ENCODE measurements at places on chromosomes 11 and 22.

DNA sequence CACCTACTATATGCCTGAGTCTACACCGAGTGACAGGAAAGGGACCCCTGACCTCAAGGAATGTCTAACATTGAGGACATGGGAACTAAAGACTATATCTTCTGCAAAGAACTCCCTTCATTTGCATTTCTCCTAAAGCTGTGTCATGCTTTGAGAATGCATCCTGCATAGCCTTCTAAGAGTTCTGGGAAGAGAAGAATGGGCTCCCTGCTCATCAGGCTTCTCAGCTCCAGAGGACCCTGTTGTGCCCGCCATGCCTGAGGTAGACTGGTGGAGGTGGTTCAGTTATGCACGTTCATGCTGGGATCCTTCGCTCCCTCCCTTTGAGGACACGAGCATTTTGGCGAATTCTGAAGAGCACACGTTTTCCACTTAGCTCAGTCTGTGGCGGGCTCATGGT lies 63.3 kb downstream of the GRIK4 start:
- no peak for DNase-seq

DNA sequence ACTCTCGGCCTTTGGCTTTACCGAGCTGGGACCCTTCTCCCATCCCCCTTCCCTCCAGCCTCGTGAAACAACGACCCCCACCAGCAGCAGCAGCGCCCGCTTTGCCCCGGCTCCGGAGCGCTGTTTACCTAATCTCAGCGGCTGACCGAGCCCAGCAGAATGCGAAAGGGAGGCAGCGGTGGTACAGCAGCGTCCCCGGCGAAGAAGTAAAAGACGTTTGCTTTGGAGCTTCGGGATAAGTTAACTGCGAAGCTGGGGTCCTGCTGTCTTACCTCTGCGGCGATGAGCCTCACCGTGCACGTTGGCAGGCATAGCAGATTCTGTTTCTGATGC lies 2.0 kb upstream of the LARGE1 start:
- DNase-seq, result no peak

DNA sequence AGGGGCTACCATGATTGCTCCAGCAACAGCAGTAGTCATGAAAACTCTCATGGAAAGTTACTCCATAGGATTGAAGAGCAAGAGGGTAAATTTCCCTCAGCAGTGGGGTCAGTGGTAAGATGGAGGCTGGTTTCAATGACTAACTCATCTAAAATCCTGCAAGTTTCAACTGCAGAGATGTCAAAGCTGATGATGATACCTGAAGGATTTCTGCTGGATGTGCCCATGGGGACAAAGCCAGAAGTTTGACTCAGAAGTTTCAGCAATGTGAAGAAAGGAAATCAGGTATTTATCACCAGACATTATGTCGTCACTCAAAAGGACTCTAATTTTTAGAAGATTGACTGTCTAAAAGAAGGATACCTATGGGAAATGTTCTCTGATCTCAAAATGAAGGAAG lies 29.1 kb downstream of the RAB38 start:
- DNase-seq, result no peak

DNA sequence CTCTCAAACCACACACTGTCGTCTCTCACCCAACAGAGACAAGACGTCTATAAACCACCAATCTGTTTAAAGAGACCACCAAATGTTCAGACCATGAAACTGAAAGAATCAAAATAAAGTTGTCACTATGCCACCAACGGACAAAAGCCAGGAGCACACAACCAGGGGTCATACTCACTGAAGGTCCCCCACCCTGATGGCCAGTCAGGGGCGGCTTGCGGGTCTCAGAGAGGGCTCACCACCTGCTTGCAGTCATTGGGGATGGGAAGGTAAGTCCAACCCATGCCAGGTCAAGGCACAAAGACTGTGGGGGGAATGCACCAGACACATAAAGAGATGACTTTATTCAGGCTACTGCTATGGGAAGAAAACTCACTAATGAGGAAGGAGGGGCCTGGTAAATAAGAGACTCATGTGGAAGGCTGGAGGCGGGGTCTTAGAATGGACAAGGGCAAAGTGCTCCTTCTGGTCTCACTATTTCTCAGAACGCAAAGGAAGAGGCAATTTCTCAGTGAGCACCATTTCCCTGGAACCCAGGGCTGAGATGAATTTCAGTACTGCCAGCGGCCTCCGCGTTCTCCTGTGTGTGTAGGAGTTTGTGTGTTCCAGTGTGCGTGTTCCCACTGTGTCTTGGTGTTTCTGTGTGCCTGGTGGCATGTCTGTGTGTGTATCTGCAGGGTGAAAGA lies 17.3 kb downstream of the SCARF2 start:
- DNase-seq, result no peak

DNA sequence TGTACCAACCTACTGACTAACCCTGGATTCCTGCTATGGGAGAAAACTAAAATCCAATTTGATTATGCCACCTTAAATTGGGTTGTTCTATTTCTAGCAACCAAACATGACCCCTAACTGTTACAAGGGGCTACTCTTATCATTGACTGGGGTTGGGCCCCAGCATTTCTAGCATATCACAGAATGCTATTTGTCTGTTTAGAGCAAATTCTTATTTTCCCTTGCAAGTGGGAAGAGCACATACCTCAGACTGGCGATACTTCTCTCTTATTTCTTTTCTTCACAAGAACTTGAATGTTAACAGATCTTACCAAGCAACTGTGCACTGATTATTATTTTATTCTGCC lies 93.7 kb downstream of the C11orf58 start:
- no peak for DNase-seq

DNA sequence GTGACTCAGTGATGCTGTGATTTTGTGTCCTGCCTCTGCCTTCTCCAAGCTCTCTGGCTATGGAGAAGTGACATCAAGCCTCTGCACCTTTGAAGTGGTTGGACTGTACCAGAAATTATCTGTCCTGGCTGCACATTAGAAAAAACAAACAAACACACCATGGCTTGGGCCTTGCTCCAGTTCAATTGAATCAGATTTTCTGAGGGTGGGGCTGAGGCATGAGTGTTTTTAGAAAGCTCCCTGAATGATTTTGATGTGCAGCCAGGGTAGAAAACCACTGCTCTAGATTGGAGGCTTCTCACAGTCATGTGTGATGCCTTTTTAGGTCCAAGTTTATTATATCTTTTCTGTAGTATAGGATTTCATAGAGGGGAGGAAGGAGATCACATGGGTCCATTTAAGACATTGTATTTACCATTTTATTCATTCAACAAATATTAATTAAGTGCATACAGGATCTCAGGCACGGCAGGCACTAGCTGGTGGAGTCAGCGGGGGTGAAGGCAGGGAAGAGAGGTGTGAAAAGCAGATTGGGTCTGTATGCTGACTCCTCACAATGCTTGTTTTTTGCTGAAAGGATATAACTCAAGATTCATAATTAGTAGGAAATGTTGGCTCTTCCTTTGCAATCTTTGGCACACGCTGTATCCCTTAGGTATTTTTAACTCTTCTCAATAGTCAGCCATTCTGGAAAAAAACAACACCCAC lies 7.1 kb upstream of the VSTM5 start:
- DNase-seq, result no peak

GRCh38 chr11:125564357-125564756 lies 4.9 kb upstream of the EI24 start:
- no peak for DNase-seq

DNA sequence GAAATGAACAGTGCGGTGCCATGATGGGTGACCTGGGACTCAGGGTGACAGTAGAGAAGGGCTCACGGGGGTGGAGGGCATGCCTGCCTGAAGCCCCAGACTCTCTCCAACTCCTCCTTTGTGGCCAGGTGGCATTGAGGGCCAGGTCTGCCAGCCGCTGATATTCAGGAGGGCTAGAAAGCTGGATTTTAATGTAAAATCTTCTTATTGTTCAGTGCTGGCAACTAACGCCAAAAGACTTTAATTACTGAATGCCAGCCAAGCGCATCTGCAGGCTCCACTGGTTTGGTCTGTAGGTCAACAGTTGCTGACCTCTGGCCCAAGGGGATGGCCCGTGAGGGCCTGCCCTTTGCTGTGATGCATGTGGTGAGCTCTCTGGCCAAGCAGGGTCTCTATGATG lies 10.3 kb downstream of the MRGPRG start:
- no peak for DNase-seq

DNA sequence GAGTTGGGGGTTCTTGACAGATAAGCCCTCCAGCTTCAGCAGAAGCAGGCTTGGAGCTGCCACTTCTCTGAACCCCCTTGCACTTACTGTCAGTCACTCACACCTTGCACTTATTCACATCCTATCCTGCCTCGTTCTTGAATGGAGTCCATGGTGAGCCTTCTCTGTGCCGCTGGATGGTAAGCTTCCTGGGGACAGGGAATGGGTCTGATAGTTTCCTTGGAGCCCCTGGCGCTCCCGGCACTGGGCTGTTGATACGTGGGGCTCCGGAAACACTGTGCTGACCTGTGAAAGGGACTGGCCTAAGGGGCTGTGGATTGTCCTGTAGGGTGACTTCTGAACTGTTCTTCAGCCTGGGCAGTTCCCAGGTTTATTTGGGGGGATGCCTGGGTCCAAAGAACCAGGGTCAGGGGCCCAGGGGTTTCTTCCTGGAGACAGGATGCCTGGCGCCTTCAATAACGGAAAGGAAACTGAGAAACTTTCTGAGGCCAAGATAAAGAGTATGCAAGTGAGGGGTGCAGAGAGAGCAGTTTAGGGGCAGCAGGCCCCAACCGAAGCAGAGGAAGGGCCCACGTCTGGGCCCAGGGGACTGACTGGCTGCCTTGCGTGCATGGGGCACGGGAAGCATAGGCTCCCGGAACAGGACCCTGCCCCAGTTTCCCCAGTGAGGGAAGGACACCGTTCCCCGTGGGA lies 709 bp upstream of the ST3GAL4 start:
- no peak for DNase-seq

GRCh38 chr11:443542-444199 lies 1.9 kb upstream of the ANO9 start:
- no peak for DNase-seq

DNA sequence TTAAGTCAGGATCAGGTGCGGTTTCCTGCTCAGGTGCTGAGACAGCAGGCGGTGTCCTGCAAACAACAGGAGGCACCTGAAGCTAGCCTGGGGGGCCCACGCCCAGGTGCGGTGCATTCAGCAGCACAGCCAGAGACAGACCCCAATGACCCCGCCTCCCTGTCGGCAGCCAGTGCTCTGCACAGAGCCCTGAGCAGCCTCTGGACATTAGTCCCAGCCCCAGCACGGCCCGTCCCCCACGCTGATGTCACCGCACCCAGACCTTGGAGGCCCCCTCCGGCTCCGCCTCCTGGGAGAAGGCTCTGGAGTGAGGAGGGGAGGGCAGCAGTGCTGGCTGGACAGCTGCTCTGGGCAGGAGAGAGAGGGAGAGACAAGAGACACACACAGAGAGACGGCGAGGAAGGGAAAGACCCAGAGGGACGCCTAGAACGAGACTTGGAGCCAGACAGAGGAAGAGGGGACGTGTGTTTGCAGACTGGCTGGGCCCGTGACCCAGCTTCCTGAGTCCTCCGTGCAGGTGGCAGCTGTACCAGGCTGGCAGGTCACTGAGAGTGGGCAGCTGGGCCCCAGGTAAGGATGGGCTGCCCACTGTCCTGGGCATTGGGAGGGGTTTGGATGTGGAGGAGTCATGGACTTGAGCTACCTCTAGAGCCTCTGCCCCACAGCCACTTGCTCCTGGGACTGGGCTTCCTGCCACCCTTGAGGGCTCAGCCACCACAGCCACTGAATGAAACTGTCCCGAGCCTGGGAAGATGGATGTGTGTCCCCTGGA lies at the start of gene MYO7A:
MYO7A (plus strand) TSS at position 327 of the 772 bp plus-strand sequence. CDS start 2,389 bp downstream, outside the sequence.
- no peak for DNase-seq

GRCh38 chr11:22938691-22939090 lies 78.4 kb upstream of the CCDC179 start:
- DNase-seq, result no peak

DNA sequence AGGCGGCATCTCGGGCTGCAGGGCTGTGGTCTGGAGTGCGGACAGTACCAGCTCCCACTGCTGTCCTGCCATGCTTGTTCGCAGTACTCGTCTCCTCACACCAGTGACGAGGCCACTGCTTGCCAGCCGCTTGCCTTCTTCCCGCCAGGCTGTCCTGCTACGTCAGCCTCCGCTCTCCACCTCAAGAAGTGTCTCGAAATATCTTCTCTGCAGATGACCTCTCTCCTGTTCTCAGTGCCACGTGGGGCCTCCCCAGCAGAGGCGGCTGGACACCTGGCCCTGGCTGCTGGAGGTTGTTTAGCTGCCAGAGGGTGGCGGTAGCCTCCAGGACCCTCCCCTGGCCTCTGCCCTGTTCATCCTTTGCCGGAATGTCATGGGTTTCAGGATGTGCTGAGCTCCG lies 3.1 kb upstream of the CCDC188 start:
- no peak for DNase-seq

DNA sequence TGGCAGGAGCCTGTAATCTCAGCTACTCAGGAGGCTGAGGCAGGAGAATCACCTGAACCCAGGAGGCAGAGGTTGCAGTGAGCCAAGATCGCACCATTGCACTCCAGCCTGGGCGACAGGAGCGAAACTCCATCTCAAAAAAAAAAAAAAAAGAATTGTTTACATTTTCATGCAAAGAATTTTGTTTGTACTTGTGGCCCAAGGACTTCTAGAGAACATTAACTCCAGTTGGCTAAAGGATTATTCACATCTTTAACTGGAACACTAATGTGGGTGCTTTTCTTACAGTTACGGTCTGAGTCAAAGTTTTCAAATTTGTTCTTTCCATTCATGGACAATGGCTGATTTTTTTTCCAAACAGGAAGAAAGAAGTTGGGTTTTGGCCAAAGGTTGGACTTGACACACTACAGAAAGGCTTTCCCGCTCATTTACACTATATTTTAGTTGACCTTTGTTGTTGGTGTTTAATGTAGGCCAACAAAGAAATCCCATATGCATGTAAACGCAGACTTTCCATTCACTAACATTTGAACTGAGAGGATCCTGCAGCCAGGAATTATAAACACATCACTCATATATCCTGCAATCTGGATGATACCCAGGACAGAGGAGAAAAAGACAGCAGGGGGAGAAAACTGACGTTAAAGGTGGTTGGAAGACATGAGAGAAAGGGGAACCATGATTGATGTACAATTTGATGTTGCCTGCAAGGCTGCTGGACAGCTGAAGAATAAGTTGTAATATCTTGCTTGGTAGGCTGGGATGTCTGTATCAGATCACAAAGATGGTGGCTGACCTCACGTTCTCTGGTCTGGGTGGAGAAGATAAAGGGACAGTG lies 13.1 kb downstream of the POU2AF1 start:
- DNase-seq, result no peak

- DNase-seq, result no peak
These were observed 9.3 kb downstream of the SLC25A1 start for GRCh38 chr22:19169002-19169946.

DNA sequence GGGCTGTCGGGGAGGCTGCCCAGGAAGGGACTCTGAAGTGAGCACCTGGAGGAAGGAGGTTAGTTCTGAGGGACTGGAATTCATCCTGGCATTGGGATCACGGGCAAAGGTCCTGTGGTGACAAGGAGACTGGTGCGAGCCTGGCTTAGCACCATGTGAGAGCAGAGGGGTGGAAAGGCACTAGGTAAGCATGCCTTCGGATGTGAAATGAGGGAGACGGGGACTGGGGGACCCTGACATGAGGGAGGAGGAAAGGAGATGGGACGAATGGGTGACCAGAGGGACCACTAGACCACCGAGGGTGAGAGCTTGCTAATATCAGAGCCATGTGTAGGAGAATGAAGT lies 3.1 kb upstream of the VPREB1 start:
- DNase-seq, result no peak

- no peak for DNase-seq
These were observed 24.1 kb downstream of the ANO5 start for GRCh38 chr11:22216940-22217339.

GRCh38 chr22:44332946-44333345 lies 20.2 kb upstream of the SHISAL1 start:
- no peak for DNase-seq

GRCh38 chr11:1195682-1196515 lies 27.0 kb upstream of the MUC5B start:
- no peak for DNase-seq

- DNase-seq, result no peak
These were observed 83.3 kb downstream of the BARX2 start for GRCh38 chr11:129458756-129459535.

Data from stimulated activated CD4-positive, alpha-beta T cell treated with anti-CD3 and anti-CD28 coated beads, TNF-alpha, amount 100 ng/mL, for 4 hours (primary cell).